Left renal cortex interstitium (tissue), 4 donors: ENCODE measurements at places on chromosomes 7 and 10. TPM values are rescaled to one million over a fixed set of nuclear protein-coding genes. Genes with fewer than 3 reads are reported as not detected.

DNA sequence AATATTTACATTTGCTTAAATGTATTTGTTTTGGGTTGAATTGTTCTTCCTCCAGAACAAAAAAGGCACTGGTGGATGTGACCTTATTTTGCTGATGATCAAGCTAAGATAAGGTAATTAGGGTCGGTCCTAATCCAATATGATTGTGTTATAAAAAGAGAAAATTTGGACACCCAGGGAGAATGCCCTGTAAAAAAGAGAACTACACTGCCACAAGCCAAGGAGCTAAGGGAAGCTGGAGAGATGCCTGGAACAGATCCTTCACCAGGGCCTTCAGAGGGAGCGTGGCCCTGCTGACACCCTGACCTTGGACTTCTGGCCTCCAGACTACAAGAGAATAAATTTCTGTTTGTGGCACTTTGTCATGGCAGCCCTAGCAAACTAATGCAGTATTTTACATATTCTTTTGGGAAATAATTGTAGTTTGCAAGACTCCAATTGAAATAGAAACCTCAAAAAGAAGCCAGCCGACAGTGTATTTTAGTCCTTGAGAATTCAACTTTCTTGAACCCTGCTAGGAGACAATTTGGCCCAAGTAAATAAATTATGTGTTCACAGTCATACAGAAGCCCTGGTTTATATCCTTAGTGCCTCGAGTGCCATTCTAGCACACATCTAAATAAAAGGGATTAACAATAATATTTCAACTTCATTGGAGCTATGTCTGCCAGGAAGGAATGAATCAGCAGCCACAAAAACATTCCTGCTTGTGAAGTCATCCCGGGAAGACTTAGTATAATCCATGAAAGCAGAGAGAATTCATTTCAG, 164.6 kb downstream of the PKD1L1 start:
- no peak for DNase-seq

DNA sequence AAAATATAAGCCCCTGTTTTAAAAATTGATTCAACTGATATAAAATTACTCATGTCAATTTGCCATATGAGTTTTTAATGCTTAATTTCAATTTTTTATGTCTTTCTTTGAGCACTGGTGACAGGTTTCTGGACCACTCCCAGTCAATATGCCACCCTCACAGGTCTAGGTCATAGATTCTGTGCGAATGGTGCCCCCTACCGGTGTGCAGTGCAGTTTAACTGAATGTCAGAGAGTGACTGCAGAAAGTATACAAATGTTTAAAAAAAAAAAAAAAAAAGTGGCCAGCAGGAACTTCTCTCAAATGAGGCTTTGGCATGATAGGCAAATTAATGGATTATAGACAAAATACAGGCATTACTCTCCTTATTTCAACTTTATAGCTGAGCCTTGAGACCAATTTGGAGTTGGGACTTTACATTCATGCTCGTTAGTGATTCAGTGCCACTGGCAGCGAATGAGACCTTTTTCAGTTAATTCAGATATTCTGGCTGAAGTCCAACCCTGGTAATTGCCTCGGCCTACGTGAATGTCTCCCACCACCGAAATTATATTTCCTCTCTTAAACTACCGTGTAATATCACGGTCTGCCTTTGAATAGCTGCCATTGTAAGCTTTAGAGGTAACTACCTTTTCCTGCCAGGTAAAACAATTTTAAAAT, 427.6 kb downstream of the PHTF2 start:
- DNase-seq: no peak

GRCh38 chr10:95451568-95452524, 109.3 kb downstream of the SORBS1 start:
- no peak for DNase-seq

DNA sequence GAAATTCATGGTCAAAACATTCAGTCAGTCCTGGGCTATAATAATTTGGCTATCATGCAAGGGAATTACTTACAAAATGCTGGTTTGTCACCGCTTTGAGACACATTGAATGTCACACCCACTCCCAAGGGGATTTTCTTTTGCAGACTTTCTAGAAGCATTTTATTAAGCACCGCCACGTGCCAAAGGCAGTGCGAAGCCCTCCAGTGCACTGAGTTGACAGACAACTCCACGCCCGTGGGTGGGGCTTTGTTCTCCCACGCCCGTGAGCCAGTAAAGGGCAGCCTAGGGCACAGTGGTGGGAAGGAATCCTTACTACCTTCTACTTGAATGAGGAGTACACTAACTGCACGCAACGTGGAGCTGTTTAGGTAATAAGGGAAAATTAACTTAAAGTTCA, 515.8 kb downstream of the KCNMA1 start:
- no peak for DNase-seq

- DNase-seq: no peak
Measured at GRCh38 chr7:105399043-105399725, 10.5 kb upstream of the SRPK2 start.

DNA sequence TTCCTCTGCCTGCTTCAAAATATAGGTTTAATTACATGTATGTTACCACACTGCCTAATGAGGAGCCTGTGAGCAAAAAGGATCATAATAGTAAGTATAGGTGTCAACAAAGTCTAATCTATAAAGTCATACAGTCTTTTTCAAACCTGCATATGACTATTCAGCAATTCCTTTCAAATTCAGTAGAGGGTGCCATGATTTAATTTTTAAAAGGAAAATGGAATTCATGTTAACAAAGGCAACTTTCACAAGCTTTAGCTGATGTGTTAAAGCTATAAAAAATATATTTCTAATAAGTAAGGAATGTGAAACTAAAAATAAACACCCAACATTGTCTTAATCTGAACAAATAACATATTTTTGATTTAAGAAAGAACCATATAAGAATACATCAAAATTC, 52.1 kb downstream of the MPP7 start:
- DNase-seq: no peak

DNA sequence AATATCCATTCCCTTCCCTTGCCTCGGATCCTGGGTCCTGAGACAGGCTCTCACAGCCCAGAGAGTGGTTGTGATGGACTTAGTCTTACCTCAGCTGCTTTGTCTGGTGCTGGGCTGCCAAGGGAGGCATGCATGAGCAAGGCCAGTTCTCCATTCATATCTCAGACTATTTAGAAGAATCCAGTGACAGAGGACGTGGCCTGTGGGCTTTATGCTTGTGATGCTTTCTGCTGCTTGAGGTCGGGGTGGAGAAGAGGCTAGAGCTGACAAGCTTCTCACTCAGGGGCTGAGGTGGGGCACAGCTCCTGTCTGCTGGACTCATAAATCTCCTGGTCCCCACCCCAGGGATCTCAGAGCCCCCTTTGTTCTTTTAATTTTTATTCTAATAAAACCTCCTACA, 66.8 kb downstream of the DNAJC12 start:
- no peak for DNase-seq

DNA sequence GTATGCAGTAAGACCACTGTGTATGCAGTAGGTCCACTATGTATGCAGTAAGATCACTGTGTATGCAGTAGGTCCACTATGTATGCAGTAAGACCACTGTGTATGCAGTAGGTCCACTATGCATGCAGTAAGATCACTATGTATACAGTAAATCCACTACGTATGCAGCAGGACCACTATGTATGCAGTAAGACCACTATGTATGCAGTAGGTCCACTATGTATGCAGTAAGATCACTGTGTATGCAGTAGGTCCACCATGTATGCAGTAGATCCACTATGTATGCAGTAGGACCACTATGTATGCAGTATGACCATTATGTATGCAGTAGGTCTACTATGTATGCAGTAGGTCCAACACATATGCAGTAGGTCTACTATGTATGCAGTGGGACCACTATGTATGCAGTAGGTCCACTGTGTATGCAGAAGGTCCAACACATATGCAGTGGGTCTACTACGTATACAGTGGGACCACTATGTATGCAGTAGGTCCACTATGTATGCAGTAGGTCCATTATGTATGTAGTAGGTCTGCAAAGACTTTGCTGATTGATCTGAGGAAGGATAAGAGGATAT, 313.6 kb downstream of the ADARB2 start:
- no peak for DNase-seq

DNA sequence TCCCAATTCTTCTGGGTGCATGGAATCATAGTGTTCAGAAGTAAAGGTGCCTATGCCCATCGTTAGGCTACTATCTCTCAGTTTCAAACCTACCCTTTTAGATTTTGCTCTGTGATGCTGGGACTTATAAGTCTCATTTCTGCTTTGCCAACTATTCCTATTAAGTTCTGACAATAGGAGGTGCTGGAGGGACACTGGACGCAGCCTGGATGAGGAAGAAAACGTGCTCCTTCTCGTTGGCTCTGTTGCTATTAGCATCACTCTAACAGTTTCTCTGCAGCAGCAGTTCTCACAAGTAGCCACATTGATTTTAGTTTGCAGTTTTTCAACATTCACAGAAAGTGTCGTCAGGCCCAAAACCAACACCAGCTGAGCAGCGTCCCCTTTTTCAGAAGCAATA, 72.4 kb downstream of the ABCC2 start:
- DNase-seq: no peak

- no peak for DNase-seq
Measured at GRCh38 chr10:61992671-61993668, 91.5 kb downstream of the ARID5B start.

The CCL24 gene
- not detected for polyA plus RNA-seq

The HKDC1 gene
- polyA plus RNA-seq: 14.0 TPM

The FAM237B gene
- 0.64 TPM for polyA plus RNA-seq

The GPR146 gene
- polyA plus RNA-seq: 4.7 TPM
